ENCODE measurements at places on chromosomes 6 and 20. TPM values are rescaled to one million over a fixed set of nuclear protein-coding genes. Genes with fewer than 3 reads are reported as not detected.

The OR2H2 gene
- not detected for total RNA-seq

The LY86 gene
- 0.61 TPM for total RNA-seq

The NCOA7 gene
- total RNA-seq, result 41.4 TPM

DNA sequence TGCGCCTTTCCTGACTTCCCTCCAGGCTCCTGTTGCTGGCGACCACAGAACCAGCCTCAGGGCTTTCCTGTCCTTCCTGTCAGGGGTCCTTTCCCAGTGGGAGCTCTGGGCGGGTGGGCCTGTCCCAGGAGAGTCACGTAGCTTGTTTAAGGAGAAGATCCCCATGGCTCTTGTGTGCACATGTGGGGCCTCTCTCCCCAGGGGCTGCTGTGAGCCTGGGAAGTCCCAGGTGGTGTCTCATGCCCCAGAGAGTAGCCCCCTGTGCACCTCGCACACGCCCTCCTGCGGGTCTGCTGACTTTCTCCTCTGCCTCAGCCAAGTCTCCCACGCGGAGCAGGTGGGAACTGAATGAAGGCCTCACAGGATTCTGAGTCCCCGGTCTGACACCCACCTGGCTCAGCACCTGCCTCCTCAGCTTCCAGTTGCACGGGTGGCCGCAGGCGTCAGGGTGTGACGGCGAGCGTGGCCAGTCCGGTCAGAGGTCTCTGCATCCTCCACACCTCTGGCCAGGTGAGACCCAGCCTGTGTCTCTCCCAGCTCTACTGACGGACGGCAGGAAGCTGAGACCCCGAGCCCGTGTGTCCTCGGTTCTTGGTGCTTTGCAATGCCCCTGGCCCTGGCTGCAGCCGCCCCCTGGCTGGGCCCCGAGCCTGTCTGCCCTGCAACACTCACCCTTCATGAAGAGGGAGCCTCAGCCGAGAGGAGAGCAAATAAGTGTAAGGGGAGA is 5.6 kb upstream of the NKAIN4 start:
- no peak for DNase-seq

DNA sequence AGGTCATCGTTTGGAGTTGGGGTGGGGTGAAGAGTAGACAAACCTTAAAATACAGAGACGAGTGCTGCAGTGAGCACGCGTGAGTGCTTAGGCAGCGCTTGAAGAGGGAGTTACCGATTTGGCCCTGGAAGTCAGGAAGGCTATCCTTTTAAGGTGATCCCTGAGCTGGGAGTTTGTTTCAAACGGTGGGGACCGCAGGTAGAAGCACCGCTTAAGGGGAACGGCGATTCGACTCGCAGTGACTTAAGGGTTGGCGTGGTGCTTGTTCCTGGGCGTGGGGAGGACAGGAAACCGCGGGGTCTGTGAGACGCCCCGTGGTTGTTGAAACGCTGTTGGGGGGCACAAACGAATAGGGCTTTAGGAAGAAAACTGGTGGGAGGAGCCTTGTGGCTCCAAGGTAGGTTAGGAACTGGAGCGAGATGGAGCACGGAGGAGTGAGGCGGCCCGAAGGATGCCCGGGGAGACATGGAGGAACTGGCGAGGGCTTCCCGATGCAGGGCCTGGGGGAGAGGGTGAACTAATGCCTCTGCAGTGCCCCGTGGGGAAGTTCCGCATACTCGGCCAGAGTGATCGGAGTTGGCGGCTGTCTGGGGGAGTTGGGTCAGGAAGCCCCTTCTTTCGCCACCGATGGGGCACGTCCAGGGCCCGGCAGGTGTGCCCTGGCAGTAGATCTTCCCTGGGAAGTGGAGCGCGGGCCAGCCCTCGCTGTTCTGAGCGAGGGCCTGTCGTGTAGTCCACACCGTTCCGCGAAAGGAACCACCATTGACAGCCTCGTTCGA is 1.3 kb upstream of the CDYL start:
- no peak for DNase-seq

GRCh38 chr6:8780653-8781052 is 345.3 kb upstream of the SLC35B3 start:
- DNase-seq, result no peak

GRCh38 chr20:46978951-46979491 is 84.4 kb downstream of the EYA2 start:
- no peak for DNase-seq

All from natural killer cell treated with Interleukin-12 subunit alpha and Interleukin-12 subunit beta and Interleukin-15 and Interleukin-18, amount 100 ng/mL, for 72 hours (primary cell).